ENCODE measurements at places on chromosomes 7 and 10. TPM values are rescaled to one million over a fixed set of nuclear protein-coding genes. Genes with fewer than 3 reads are reported as not detected.

MALRD1 gene
- 0.31 TPM for polyA plus RNA-seq

GRID1 gene
- polyA plus RNA-seq: 0.05 TPM

DNA sequence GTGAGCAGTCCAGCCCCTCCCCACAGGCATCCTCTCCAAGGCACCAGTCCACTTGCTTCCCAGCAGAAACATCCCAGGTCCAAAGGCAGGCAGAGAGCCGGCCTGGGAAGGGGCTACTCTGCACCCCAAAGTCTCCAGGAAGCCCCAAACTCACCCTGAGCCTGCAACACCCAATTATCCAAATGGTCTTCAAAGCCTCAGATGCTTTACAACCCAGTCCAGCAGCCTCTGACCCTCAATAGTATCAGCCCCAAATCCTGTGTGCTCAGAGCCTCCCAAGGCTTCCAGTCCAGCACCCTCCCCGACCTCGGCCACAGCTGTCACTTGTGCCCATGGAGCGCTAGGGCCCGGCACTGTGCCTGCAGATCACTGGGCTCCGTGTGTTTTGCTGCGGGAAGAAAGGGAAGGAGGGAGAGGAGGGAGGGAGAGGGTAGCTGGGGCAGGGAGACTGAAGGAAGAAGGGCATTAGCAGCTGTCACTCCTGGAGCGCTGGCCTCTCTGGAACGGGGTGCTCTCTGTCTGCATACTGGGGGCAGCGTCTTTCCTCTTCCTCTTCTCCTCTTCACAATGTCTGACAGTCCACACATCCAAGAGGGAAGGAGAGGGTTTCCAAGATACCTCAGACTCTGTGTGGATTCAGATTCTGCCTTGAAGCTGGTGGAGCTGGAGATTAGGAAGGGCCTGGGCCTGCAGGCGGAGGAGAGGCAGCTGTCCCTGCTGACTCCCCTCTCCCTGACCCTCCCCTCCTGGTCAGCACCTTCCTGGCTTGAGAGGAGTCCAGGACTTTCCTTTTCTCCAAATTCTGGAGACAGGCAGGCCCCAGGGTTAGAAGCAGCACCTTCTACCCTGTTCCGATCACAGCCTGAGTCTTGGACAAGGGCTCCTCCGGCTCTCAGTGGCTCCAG, 13.2 kb downstream of the CALML5 start:
- no peaks in the 10 kb centered on the region for H3K4me1 ChIP-seq
- no peak overlapping the region for H3K4me3 ChIP-seq
- no peak overlapping the region for H3K27ac ChIP-seq
- no peak for DNase-seq
- no peaks in the 10 kb centered on the region for H3K27me3 ChIP-seq
- H3K36me3 ChIP-seq: no peaks in the 10 kb centered on the region

GRCh38 chr7:101171442-101171837, 6.1 kb upstream of the VGF start:
- peaks cover 8% of the 10 kb centered on the region for H3K4me1 ChIP-seq
- H3K4me3 ChIP-seq: no peak overlapping the region
- DNase-seq: no peak

DNA sequence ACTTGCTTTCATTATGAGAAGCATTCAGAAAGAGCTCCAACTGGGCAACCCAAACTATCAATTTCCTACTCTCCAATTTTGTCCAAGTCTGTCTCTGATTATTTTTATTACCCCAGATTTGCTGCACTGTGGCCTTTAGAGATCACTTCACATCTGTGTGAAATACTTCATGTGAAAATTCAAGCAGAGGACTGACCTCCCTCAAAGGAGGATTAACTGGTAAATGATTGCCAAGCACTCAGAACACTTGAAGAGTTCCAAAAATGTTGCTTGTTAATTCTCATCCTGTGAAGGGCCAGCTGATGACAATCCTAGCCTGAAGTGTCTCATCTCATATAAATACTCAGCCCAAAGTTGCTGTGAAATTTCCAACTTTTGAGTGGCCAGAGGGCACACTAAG, 182.8 kb upstream of the DGKB start:
- H3K27ac ChIP-seq: no peak overlapping the region
- H3K4me3 ChIP-seq: no peak overlapping the region
- H3K27me3 ChIP-seq: no peaks in the 10 kb centered on the region
- H3K36me3 ChIP-seq: no peaks in the 10 kb centered on the region
- no peak for DNase-seq
- no peaks in the 10 kb centered on the region for H3K4me1 ChIP-seq

RBM20 gene
- polyA plus RNA-seq: 2.7 TPM

GRCh38 chr10:86599729-86600128, 54.6 kb upstream of the OPN4 start:
- H3K4me3 ChIP-seq: no peak overlapping the region
- H3K4me1 ChIP-seq: peaks cover 13% of the 10 kb centered on the region
- no peaks in the 10 kb centered on the region for H3K36me3 ChIP-seq
- no peak for DNase-seq
- no peak overlapping the region for H3K27ac ChIP-seq

DNA sequence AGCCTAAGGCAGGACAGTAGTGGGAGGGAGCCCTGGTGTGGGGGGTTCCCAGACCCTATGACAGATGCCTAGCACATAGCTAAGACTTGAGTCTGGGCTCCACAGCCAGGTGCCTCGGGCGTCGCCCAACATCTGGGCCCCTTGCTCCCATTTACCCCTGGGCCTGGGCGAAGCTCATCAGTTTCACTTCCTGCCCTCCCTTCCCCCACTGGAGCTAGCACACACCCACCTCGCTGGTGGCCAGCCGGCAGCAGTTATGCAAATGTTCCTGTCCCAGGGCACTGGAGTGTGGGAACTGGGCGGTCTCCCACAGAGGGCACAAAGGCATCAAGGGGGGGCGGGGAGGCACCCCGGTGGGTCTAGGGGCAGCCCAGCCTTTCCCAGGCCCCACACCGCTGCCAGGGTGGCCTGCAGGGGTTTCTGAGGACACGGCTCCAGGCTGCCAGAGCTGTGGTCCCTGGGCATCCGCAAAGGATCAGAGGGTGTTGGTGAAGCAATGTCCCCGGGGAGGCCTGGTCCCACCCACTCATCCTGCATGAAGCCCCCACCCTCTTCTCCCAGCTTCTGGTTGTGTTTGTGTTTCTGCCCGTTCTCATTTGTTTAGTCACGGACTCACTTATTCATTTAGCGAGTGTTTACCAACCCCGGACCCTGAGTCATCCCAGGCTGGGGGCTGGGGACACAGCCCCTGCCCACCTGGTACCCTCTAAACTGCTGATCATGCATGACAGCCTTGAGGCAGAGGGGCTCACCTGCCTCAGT, 20.4 kb downstream of the SH2B2 start:
- no peak overlapping the region for H3K27ac ChIP-seq
- no peaks in the 10 kb centered on the region for H3K4me1 ChIP-seq
- DNase-seq: no peak
- H3K27me3 ChIP-seq: no peaks in the 10 kb centered on the region

AKR1C4 gene
- polyA plus RNA-seq: 0.07 TPM

IFIT1 gene
- polyA plus RNA-seq: 11.4 TPM

SPDYE6 gene
- not detected for polyA plus RNA-seq

DRGX gene
- not detected for polyA plus RNA-seq

DNA sequence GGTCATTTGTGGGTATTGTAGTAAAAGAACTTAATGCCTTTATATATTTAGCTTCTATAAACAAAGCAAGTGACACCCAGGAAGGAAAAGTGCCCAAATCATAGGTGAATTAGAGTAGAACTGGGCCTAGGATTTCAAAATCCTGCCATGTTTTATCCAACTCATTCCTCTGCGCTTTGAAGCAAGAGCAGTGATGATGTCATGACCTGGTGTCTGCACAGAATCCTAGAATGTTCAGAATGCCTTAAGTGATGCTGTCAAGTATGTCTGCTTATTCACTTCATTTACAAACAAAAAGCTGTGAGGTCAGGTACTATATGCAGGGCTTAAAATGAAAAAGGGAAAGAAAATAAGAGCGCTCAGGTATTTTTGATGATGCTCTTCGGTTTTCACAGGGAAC, 737.2 kb upstream of the ANKRD30A start:
- no peak overlapping the region for H3K27ac ChIP-seq
- no peak overlapping the region for H3K4me3 ChIP-seq
- no peaks in the 10 kb centered on the region for H3K27me3 ChIP-seq
- H3K36me3 ChIP-seq: no peaks in the 10 kb centered on the region
- no peak for DNase-seq

DNA sequence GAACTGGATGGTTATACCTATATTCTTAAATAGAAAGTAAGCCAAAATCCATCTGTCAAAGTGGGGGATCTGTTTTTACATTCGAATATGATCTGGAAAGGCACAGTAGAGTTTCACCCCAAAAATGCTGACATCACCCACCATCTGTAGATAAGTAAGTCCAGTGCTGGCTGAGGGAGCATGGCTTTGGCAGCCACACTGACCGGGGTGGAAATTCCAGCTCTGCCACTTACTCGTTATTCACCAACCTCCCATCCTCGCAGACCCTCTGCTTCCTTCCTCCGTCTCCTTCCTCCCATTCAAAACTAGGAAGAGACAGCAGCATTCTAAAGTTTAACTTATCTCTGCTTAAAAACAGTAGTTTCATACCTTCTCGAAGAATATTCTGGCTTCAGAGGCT, 84.9 kb upstream of the GATA3 start:
- no peaks in the 10 kb centered on the region for H3K36me3 ChIP-seq
- no peak overlapping the region for H3K27ac ChIP-seq
- DNase-seq: no peak
- H3K4me1 ChIP-seq: no peaks in the 10 kb centered on the region
- H3K4me3 ChIP-seq: no peak overlapping the region

NEUROG3 gene
- polyA plus RNA-seq: not detected

MCM10 gene
- polyA plus RNA-seq: 0.05 TPM

DNA sequence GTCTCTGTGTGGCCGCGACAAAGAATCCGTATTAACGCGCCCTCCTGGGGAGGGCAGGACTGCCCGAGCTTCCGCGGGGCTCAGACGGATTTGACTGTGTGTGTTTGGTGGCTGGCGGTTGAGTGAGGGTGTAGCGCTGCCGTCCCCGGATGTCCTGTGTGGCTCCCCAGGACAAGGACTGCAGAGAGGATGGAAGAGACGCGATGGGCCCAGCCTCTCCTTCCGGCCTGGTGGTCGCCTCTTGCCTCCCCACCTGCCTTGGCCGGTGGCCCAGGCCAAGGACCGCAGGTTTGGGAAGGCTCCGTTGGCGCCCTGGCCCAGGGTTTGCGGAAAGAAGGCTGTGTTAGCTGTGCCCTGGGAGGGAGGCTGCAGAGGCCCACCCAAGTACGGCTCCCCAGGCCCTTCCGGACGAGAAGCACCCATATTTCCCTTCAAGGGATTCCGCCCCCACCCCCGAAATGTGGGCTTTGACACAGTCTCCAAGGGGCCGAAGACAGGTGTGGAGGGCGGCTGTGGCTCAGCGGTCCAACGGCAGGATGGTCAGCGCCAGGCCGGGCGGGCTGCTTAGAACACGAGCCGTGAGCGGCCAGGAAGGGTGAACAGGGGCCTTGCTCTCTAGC, 2.3 kb downstream of the UNCX start:
- H3K4me3 ChIP-seq: no peak overlapping the region
- no peak for DNase-seq
- H3K4me1 ChIP-seq: peaks cover 4% of the 10 kb centered on the region
- H3K36me3 ChIP-seq: no peaks in the 10 kb centered on the region
- no peak overlapping the region for H3K27ac ChIP-seq

PDLIM1 gene
- polyA plus RNA-seq: 54.5 TPM

GRCh38 chr7:39754326-39755120, 131.2 kb downstream of the RALA start:
- no peaks in the 10 kb centered on the region for H3K4me1 ChIP-seq
- H3K4me3 ChIP-seq: no peak overlapping the region
- no peak overlapping the region for H3K27ac ChIP-seq
- H3K36me3 ChIP-seq: no peaks in the 10 kb centered on the region

DNA sequence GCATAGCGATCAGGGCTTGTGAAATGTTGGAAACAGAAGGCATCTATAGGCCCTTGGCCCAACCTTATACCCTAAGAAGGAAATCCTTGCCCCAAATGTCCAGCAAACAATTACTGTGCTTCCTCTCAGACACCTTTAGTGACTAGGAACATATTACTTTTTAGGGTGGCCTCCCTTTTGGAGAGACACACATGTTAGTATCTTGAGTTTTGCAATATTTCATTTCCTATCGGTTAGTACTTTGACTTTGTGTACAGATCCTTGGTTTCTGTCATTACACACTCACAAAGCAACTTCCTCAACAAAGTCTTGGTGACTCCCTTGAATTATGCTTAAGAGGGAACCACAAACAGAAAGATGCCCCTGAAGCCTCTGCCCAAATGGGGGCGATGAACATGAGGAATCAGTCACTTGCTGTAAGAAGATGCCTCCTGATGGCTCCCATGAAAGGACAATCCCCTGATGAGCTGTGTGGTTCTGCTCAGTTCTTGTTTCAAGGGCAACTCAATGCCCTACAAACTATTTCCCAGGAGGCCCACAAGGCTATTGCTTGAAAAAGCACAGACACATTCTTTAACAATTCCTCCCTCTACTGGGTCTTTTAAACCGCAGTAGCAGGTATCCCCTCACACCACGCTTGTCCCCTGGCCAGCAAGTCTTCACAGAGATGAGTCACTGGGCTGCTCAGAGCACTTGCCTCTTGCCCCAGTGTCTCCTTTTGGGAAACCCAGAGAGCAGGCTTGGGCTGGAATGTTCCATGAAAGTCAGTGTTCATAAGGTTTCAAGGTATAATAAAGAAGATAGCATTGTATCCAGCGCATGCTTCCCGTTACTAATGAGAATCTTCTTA, 196.2 kb downstream of the FANK1 start:
- H3K27ac ChIP-seq: no peak overlapping the region
- DNase-seq: no peak
- H3K36me3 ChIP-seq: no peaks in the 10 kb centered on the region
- H3K4me1 ChIP-seq: no peaks in the 10 kb centered on the region
- H3K4me3 ChIP-seq: no peak overlapping the region
- no peaks in the 10 kb centered on the region for H3K27me3 ChIP-seq

GRM3 gene
- not detected for polyA plus RNA-seq

- no peaks in the 10 kb centered on the region for H3K4me1 ChIP-seq
- H3K36me3 ChIP-seq: no peaks in the 10 kb centered on the region
- no peak overlapping the region for H3K4me3 ChIP-seq
Observed at GRCh38 chr10:58932577-58933314, 243.7 kb upstream of the PHYHIPL start.

DNA sequence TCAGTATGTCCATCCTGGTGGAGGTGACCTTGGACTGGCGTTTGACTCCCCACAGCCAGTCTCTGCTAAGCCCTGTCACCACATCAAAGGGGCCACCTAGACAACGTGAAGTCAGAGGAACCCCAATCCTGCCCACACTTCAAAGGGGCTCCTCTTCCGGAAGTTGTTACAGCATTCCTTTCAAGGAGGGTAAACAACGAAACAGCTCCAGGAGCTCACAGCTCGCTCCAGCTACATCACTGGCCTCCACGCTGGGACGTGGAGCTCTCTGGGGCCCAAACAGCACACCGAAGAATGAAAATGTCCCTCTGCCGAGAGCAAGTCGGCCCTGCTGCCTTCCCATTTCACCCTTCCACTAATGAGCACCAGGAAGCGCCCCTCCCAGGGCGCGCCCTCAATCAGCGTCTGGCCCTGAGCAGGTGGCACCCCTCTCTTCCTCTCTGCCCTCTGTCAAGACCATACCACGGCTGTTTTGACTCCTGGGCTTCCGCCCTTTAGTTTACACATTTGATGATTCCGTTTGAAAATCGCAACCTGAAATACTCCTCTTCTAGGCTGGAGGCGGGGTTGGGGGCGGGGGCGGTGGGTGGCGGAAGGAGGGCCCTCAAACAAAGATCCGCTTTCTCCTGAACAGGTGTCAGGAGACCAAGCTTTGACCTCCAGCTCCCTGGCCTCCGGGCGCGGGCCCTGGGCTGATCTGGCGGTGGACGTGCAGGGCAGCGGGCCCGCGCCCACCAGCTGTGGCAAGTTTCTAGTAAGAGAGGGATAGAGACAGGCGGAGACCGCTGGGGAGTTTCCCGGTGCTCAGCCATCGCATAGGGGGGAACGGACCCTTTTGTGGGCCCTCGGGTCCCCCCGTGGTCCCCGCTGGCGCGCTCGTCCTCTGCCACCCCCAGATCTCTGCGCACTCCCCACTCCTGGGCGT, 53.1 kb upstream of the KDM7A start:
- no peaks in the 10 kb centered on the region for H3K36me3 ChIP-seq
